ENCODE measurements at places on chromosomes 5 and 9. TPM values are rescaled to one million over a fixed set of nuclear protein-coding genes. Genes with fewer than 3 reads are reported as not detected.

VLDLR gene
- total RNA-seq: 0.81 TPM

GRCh38 chr5:56717253-56717987 lies 97.9 kb upstream of the MAP3K1 start:
- DNase-seq: no peak

BSPRY gene
- 22.6 TPM for total RNA-seq

DNA sequence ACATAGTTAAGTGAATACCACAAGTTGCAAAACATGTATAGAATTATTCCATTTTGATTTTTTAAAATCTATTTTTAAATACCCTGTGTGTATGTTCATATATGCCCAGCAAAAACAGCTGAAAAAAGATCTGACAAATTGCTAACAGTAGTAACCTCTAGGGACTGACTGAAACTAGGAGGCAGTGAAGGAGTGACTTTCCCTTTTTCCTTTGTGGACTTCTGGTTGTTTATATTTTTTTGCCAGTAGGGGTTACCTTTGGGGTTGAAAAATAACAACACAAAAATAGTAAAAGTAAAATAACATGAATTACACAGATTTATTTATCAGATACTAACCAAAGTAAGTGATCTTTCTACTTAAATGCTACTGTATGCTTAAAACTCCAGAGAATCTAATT lies 2.9 kb downstream of the MEGF9 start:
- DNase-seq: no peak

C6 gene
- total RNA-seq: not detected

GRCh38 chr5:93893075-93893474 lies 151.7 kb upstream of the POU5F2 start:
- DNase-seq: no peak

- DNase-seq: peak; percentile 91
These were observed 188.7 kb downstream of the HSPA4 start for GRCh38 chr5:133240425-133241091.

OBP2B gene
- not detected for total RNA-seq

TMEM174 gene
- not detected for total RNA-seq

DNA sequence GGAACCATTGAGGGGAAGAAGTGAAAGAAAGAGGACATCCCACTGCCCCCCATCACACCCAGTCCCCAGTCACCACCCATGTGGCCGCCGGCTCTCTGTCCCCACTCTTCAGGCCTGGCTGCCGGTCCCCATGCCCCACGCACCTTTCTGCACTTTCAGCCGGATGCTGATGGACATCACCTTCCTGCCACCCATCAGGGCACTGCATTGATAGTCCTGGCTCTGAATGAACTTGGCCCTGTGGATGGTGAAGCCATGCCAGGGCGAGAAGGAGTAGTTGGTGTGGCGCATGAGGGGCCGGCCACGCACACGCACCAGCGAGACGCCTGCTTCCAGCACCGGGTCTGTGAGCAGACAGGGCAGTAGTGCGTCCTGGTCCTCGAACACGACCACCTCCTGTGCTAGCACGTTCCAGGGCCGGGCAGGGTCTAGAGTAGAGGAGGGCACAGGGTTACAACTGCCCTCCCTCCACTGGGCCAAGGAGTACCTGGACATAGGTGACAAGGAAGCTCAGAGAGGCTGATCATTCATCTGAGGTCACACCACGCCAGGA lies 6.4 kb downstream of the CSF1R start:
- DNase-seq: no peak

PCDHB12 gene
- total RNA-seq: 0.15 TPM

GRCh38 chr9:88995200-88995577 lies 3.9 kb downstream of the S1PR3 start:
- DNase-seq: no peak

SWI5 gene
- total RNA-seq: 63.1 TPM

STPG3 gene
- total RNA-seq: not detected

DNA sequence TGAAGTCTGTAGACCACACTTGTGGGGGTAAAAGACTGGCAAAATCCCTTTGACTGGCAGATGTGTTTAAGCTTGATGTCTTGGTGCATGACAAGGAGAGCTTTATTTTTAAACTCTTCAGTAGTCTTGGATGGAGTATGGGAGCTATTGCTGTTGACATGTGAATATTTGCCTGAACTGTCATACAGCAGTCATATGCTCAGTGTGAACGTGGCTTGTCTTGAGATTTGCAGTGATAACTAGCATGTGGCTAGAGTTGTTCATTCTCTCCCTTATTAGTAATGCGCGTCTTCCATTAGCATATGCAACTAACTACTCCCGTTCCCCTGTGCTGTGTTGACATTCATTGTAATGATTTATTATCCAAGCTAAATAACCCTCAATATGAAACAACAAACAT lies 523.6 kb upstream of the WWC1 start:
- DNase-seq: no peak

DMRTA1 gene
- total RNA-seq: 1.5 TPM

GRCh38 chr5:57456531-57457135 lies 26.0 kb downstream of the ACTBL2 start:
- DNase-seq: no peak

GRCh38 chr5:81239613-81240012 lies 6.5 kb downstream of the CKMT2 start:
- DNase-seq: no peak

DNA sequence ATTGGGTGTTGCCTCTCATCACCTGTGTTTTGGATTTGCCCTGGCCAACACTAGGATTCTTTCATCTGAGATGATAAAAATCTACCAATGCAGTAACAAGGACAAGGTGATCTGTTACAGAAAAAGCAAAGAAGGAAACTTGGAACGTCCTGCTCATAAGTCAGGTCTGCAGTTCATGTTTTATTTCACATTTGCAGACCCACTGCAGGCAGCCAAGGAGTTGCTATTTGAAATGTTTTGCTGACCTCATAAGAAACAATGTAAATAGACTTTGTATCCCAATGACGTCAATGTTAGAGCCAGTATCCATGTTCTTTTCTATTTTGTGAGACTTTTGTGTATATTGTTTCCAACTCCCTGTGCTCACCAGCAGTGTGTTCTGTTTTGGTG lies 312.9 kb downstream of the DEPDC1B start:
- DNase-seq: no peak

GRCh38 chr5:139979943-139980342 lies 63.2 kb downstream of the NRG2 start:
- no peak for DNase-seq

DNA sequence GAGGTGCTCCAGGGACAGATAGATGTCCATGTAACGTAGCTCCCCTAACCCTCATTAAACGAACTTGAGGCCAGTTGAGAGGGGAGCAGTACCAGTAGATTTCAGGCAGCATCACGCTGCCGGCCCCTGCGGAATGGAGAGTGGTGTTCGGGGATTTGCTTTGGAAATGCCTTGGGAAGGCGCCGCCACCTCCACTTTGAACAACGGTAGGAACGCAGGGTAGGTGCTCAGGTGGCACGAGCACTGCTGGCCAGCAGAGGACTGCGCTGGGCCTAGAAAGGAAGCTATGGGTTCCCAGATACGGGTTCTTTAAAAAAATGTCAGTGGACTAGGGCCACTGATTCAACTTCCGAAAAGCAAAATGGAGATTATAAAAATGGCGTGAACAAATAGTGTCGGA lies 271.8 kb downstream of the FANCC start:
- DNase-seq: no peak

DNA sequence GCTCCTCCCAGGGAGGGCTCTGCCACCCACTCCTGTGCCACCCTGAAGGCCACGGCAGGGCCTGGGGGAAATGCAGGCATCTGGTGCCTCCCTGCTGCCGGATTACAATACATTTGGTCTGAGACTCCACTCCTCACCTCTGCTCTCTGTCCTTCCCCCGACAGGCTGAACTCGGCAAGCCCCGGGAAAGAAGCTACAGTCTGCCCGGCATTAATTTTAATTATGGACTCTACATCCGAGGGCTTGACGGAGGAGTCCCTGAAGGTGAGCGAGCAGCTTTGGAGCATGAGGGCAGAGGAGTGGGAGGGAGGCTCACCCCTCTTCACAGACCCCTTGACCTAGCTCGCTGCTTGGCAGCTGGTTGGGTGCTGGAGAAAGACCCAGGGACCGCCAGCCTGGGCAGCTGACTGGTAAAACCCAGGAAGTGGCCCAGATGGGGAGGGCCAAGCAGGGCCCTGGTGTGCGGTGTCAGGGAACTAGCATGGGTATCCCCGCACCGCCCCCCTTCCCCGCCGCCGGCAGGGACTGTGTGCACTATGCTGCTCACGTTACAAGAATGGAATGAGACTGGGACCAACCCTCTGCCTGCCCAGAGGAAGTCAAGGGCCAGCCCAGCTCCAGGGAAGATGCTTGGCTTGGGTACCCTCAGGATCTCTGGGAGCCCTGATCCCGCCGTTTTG lies 83.7 kb upstream of the BARHL1 start:
- DNase-seq: no peak

DNA sequence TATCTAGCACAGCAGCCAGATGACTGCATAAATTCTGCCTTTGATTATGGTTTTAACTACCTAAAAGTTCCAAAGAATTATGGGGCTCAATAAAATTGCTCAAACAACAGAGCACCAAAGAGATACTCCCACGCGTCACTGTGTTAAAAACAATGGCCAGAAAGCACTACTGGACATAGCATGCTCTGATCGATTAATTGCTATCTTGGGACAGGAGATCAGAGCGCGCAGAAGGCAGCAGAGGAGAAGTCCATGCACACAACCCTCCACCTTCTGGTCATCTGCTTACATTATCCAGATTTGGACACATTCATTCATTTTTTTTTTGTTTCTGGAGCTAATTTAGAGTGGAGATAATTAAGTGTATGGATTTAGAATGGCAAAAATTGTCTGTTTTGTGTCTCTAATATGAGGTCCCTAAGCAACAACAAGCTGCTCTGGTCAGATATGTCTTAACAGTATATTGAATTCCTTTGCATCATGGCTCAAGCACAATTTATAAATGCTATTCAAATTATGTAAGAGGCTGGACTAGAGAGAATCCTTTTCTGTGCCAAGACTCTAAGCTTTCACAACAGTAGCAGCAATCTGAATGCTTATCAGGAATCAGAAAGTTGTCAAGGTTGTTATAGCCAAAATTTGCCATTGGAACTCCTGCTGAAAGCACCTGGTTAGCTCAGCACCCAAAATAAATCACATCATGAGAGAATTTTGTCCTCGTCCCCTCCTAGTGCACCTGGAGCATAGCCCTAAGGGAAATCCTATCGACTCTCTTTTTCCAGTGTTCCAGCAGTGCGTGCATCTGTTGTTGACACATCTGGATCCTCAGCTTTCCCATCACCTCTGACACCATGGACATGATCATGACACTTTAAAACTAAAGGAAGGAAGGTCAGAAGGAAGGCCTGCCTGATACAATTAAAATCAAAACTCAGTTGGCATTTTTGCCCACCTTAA lies 98.6 kb upstream of the HMHB1 start:
- DNase-seq: no peak

- peak; percentile 88 for DNase-seq
These were observed 893 bp upstream of the ABLIM3 start for GRCh38 chr5:149140197-149141002.

DNA sequence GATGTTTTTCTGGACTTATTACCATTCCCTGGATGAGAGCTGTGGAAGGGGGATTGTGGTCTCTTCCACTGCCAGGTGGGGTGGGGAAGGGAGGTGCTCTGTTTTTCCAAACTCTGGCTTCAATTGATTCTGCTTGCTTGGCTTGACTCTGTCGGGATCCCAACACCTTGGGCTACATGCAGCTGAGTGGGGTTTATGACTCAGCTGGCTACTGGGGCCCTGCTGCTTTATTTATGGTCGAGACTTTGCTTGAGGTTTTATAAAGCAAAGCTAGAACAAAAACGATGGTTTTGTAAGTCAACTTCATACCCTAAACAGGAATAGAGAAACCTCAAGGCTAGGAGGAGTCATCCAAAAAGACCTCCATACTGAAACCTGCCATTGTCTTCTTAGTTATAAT lies 76.3 kb downstream of the AOPEP start:
- no peak for DNase-seq

DNA sequence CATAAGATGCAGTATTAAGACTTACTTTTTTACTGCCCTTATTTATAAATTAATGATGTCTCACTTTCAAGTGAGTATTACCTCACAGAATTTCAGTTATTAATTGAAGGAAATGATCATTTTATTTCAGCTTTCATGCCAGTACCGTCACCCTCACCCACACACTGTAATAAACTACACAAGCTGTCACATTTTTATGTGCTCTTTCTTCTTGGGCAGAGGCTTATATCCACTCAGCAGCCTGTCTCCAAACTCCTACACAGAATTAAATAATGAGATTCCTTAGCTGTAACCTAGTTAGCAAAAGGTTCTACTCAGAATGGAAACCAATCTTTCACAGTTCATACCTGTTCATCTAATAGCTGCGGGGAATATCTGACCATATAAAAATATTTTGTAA lies 1915.8 kb upstream of the CDH6 start:
- no peak for DNase-seq

DNA sequence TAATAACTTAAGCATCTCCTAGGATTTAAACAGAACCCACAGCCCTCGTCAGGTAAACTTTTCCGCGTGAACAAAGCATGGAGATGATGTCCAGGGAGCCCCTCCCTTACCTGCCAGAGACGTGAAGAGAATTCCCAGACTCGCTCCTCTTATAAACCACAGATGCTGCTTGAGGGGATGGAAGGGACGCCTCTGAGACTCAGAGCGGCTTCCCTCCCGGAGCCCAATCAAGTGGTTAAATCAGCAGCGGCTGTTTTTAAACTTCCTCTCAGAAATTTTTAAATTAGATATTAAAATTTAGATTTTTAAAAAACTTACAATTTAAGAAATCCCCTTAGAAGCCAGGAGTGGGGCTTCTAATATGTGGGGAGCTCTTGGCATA lies 71.8 kb downstream of the RAPGEF1 start:
- no peak for DNase-seq

DNA sequence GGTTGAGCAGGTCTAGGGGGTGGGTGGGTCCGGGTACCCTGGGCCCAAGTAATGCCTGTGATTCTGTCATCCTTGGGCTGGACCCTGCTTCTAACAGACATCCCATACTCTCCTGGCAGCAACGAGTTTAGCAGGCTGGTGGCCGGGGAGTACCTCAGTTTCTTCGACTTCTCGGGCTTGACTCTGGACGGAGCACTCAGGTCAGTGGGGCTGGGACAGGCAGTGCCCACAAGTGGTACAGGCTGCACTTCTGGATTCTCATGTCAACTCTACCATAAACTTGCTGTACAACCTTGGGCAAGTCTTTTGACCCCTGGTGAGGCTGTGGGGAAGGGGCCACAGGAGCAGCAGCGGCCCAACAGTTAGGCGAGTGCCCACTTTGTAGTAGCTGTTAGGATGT lies 21.8 kb downstream of the PSD2 start:
- no peak for DNase-seq

GRCh38 chr5:34742061-34742460 lies 85.9 kb downstream of the RAI14 start:
- peak; percentile 44 for DNase-seq

GRCh38 chr9:130842545-130842944 lies 7.5 kb downstream of the ABL1 start:
- no peak for DNase-seq

- DNase-seq: peak; percentile 69
These were observed 31.6 kb upstream of the UBAC1 start for GRCh38 chr9:135992486-135993408.

GRCh38 chr5:58235299-58235698 lies 224.6 kb downstream of the PLK2 start:
- DNase-seq: no peak
